ENCODE measurements at places on chromosomes 4 and X.

DNA sequence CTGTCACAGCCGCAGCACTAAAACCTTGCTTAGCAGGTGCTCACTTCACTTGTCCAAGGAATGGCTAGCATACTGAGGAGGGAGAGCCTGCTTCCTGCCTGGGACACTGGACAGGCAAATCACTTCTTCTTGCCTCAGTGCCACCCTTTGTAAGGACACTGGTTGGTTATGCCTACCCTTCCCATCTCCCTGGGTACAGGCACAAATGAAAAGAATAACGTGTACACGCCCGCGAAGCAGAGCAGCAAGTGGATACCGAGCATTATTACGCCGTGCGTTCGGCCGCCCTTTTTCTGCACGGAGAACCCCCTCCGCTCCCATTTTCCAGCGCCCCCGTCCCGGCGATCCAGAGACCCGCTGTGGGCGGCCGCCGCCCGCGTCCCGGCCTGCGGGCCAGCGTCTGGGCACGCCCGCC, 338 bp upstream of the KLHL2 start:
- no peak for DNase-seq

GRCh38 chrX:71365356-71365874, 742 bp upstream of the TAF1 start:
- no peak for DNase-seq

GRCh38 chrX:7447801-7448499, 300.0 kb upstream of the PUDP start:
- DNase-seq = no peak

- no peak for DNase-seq
Observed at GRCh38 chr4:95204873-95205272, 343.9 kb downstream of the UNC5C start.

GRCh38 chr4:166128403-166128802, 255.4 kb downstream of the TLL1 start:
- no peak for DNase-seq

GRCh38 chrX:152992115-152992514, 1.8 kb downstream of the PNMA5 start:
- DNase-seq = no peak

DNA sequence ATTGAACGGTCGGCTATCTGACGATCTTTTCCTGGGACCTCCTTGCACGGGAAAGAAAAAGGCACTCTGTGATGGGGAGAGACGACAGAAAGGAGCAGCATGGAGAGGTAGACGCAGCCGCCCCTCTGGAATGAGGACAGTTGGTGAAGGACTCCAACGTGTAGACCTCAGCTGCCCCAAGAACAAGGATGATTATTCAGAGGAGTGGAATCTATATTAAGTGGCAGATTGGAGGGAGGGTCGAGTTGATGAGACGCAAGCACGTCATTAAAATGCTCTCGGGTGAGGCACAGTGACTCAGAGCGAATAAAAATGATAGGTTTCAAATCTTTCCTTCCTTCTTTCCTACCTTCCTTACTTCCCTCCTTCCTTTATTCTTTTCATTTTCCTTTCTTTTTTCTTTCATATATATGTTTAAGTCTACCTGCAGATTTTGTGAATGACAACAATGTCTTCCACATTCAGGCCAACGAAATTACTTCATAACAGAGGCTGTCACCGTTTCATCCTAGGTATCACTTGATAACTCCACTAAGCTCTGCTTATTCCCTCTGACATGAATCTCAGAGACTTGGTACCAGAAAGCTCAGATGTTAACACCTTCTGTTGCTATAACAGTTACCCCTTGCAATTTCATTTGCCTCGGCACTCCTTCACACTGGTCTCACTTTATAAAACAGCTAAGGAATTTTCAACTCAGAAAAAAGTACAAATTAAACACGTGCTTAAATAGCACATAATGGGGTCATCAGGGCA, 110.0 kb upstream of the PPARGC1A start:
- no peak for DNase-seq

DNA sequence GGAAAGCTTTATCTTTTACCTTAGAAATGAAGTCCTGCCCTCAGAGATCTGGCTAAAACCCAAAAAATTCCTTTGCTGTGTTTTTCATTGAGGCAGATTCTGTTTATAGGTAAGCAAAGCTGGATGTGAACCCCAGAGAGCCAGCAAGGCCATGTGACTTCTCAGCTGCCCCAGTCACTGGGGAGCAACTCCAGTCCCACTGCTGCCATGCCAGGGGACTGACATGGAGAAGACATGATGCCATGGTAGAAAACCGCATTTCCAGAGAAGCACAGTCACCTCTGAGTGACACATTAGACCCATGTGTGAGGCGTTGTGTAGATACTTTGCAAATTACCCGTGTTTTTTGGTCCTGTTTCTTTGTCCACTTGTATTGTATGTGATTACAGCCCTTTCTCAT, 45.4 kb downstream of the PTTG2 start:
- no peak for DNase-seq

GRCh38 chrX:46236411-46236810, 308.8 kb downstream of the ZNF674 start:
- DNase-seq = no peak

DNA sequence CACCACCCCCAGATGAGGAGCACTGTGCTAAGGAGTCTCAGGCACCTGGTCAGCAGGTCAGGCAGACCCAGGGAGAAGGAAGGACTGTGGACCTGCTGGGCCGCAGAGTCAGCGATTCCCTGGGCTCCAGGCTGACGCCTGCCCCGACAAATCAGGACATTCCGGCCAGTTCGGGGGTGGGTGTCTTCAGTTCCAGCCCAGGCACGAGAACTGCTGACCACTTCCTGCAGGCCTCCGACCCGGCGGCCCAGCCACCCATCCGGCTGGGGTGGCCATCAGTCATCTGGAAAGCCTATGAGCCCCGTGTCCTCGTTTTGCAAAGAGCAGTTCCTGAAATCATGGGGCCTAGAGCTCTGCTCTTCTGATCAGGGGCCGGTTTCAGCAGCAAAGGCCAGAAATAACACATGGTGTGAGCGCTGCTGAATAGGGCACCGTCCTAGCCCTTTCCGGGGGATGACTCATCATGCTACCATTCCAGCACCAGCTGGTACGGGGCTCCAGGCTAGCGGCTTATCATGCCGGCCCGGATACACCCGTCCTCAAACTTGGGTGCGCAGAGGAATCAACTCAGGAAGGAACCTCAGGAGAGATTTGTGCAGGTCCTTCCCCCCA, 7.8 kb upstream of the SH3TC1 start:
- no peak for DNase-seq

DNA sequence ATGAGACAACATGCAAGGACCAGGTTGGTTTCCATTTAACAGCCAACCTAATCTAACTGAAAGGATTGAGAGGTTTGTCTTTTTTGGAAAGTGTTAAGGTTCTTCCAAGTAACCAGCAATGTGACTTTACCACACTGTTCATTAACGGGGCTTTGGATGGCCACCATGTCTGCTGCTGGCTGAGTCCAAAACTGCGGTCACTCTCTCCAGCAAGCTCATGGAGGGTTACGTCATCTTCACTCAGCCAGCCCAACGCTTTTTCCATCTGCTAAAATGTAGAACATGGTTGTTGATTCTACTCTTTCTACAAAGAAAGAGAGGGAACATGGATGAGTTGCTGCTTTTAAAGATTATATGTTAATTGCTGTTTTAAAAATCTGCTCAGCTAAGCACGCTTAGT, 11.0 kb downstream of the PKD2 start:
- DNase-seq = no peak

DNA sequence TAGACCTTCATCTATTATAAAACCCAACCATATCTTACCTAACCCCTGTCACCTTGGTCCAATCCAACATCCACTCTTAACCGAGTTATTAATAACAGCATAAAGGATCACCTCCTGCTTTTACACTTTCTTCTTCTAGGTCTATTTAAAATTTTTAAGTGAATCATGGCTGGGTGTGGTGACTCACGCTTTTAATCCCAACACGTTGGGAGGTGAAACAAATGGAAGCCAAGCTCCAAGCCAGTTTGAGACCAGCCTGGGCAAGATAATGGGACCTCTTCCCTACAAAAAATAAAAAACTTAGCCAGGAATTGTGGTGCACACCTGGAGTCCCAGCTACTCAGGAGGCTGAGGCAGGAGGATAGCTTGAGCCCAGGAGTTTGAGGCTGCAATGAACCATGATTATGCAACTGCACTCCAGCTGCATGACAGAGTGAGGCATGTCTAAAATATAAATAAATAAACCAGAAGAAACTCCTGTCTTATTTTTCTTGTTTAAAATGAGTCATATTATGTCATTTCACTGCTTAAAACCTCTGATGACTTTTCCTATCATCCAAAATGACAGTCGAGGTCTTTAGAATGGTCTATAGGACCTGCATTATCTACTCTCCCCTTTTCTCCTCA, 188.4 kb downstream of the GASK1B start:
- DNase-seq = no peak

- no peak for DNase-seq
Observed at GRCh38 chr4:150247184-150247583, 168.9 kb downstream of the DCLK2 start.

- DNase-seq = no peak
Observed at GRCh38 chr4:166838975-166839614, 395.2 kb downstream of the SPOCK3 start.

DNA sequence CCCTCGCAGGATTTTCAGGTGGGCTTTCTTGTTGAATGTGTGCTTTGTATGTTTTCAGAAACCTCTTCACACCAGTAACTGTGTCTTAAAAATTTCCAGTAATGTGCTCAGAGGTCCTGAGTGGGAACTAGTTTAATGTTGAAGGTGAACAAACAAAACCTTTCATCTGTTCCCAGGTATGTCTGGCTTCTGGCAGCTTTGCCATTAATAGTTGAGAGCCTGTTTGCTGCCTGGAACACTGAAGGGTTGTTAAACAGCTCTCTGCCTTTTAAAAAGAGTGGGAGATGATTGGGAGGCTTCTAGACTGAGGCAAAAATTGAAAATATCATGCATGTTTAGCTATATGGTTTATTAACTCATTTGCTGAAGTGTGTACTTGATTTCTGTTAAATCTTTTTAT, 161.2 kb upstream of the AGTR2 start:
- DNase-seq = no peak

- DNase-seq = no peak
Observed at GRCh38 chr4:22884157-22884556, 191.4 kb downstream of the GBA3 start.

- DNase-seq = no peak
Observed at GRCh38 chrX:101407167-101407747, 468 bp downstream of the GLA start.

DNA sequence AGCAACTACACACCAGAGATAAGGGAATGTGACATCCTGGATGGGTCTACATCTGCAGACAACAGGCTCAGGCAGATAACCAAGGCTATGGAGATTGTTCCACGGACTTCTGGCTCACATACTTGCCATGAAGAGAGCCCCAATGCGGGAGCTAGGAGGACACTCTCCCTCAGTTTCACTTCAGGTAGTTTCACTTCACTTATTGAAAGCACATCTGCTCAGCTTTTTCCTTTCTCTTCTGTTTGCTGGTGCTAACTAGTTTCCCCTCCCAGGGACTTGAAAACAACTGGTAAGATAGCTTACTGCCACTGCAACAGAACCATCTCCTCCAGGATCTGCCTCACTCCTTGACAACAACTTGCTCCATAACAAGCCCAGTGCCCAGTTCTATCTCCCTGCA, 1.4 kb upstream of the CT47C1 start:
- DNase-seq = no peak

DNA sequence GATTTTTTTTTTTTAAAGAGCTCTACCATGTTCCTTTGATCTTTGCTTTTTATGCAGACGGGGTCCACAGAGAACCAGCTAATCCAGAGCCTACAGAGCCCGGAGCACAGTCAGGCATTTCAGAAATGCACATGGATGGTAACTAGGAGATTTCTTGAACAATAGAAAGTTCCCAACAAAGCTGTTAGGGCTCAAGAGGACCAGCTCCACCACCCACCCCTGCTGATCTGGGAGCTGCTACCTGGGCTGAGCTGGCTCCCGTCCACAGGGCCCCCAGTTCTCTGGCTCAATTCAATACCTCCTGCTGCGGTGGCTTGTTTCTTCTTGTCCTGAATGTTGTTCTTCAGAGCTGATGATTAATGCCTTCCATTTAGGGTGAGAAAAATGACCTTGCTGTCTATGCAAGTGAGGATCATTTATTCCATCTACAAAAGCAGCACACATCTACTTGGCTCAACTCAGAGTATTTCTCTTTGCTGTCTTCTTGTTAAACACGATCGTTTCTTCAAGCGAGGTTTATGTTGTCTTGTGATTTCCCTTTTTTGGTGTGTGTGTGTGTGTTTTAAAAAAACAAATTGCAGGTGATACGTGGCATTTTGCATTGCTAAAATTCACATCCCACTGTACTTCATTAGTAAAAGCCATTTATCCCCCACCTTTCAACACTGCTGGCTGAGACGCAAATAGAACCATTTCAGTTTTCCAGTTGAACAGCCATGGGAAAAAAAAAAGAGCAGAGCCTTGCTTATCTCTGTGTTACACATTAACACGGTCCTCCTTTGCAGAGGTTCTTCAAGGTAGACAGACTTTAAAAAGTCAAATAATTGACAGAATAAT, 31.3 kb downstream of the IGFBP7 start:
- no peak for DNase-seq

DNA sequence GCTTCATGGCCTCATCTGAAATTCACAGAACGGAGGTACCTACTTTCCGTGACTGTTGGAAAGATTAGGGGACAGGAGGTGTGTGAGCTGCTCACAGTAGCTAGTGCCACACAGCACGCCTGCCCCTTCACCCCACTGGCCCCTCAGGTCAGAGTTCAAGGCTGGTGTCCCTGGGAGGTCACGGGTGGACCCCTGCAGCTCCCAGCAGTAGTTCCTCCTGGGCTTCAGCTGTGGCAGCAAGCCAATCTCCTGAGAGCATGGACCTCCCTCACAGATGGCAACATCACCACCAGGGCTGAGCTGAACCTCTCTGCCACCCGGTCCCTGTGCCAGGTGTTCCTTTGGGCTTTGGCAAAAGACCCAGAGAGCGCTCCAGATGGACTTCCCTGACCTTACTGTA, 1.8 kb downstream of the IDH3G start:
- DNase-seq = no peak

DNA sequence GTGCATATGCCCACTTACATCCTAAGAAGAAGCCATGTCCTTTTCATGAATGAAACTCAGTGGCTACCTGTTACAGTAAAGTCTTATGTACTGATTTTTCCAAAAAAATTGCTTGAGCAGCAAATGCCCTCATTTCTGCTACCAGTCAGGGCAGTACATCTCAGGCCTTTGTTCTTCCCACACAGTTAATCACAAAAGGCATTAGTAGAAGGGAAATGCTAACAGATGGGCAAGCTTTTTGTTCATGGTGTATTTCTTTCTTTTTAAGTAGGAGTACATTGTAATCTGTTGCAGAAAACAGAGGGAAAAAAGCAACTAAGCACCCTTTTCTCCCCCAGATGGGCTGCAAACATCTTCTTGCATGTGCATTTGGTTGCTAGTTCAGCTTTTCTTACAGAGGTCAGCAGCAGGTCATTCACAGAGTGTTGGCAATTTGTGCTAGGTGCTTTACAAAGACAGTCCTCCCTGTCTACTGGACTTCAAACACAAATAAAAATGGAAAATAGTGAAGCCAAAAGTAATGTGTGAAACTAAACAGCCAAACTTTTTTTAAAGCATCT, 373.4 kb downstream of the PRDM5 start:
- no peak for DNase-seq

All from stimulated activated CD4-positive, alpha-beta T cell treated with anti-CD3 and anti-CD28 coated beads, Interleukin-2, amount 100 ng/mL, for 48 hours (primary cell).